Hematopoietic multipotent progenitor cell treated with erythropoietin and hydrocortisone succinate and interleukin-3 and kit ligand, for 6 days (in vitro differentiated cells): ENCODE measurements at places on chromosomes 2 and 18.

- no peak for DNase-seq
Measured at GRCh38 chr18:2326999-2327398, 244.3 kb downstream of the METTL4 start.

DNA sequence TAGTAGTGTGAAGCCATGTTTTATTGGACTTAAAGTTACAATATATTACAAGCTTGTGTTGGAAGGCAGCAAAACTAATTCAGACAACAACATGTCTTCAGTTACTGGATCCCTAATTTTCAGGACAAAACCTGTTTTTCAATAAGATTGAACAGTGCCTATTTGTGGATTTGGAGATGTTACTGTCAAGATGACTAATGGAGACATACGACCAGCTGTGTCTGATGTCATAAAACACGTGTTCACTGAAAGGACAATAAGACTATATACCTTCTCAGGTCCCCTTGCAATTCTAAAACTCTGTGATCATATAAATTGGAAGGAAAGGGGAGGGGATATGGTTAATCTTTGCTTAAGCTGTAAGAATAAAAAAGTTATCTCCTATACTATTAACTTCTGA is 21.7 kb downstream of the METTL21A start:
- DNase-seq = no peak

DNA sequence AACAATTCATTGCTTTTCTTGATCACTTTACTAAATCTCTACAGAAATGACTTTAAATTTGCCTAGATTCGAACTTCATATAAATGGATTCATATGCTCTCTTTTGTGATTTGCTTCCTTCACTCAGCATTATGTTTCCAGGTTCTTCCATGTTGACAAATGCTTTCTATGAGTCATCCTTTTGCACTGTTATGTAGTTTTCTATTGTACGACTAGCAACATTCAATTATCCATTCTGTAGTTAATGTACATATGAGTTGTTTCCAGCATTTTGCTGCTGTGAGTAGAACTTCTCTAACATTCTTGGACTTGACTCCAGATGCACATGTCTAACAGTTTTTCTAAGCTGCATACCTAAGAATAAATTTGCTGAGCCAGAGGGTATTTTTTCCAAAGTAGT is 66.5 kb upstream of the NEUROD1 start:
- DNase-seq = no peak

- no peak for DNase-seq
Measured at GRCh38 chr18:23596183-23596582, 9.9 kb upstream of the NPC1 start.

GRCh38 chr2:172552547-172553291 is 3.2 kb upstream of the PDK1 start:
- peak; percentile 91 for DNase-seq

GRCh38 chr2:120223034-120223912 is at the start of gene TMEM185B:
TMEM185B (minus strand) TSS chr2:120223400; CDS start chr2:120222976, 424 bp downstream.
- DNase-seq = peak; percentile 83

GRCh38 chr18:49052891-49053644 is 102.3 kb upstream of the SMAD7 start:
- DNase-seq = peak; percentile 87

GRCh38 chr2:150133623-150134022 is 353.8 kb downstream of the RND3 start:
- no peak for DNase-seq

DNA sequence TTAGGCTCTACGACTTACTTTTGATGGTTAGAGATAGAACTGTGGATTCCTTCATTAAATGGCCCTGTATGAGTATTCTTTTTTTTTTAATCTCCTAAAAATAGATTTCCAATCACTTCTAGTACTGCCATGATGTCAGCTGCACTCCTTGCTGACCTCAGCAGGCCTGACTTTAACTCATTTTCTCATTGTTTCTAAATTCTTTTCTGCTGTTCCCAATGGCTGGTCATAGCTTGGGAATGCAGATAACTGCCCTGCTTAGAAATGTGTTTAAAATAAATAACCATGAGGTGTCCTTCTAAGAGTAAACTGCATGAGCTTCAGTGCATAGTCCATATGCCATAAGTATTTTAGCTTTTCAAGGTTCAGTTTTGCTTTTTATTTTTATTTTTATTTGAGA is 15.7 kb downstream of the CCDC85A start:
- DNase-seq = no peak

DNA sequence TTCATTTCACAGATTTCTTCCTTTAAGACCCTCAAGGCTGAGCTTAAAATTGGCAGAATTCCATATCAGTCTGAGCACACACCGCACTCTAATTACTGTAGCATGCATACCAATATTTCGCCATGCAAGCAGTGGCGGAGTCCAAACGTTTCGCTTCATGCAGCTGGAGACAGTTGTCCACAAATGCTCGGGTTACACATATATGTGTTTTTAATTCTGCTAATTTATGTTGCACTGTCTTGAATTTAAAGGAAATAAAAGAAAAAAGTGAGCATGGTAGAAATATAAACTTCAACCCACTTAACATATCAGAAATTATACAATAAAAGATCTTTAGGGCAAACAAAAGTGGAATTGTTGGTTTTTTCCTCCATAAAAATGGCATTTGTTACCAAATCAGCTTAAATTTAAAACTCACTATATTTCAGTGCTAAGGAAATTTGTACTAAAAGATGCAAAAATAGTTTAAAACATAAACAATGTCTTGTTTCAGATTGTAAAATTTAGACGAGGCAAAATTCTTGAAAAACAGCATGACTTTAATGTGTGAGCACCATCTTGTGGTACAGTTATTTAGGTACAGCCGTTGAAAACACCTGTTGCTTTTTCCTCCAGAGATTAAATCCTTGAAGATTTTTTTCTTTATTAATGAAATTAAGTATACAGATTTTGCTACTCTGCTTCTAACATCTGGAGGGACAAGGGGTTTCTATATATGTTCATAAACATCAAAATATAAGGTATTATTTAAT is 24.1 kb upstream of the KANSL1L start:
- peak; percentile 81 for DNase-seq

GRCh38 chr2:9758741-9759140 is 84.5 kb upstream of the TAF1B start:
- no peak for DNase-seq

GRCh38 chr2:158966312-158966711 is 2.1 kb upstream of the TANC1 start:
- no peak for DNase-seq

DNA sequence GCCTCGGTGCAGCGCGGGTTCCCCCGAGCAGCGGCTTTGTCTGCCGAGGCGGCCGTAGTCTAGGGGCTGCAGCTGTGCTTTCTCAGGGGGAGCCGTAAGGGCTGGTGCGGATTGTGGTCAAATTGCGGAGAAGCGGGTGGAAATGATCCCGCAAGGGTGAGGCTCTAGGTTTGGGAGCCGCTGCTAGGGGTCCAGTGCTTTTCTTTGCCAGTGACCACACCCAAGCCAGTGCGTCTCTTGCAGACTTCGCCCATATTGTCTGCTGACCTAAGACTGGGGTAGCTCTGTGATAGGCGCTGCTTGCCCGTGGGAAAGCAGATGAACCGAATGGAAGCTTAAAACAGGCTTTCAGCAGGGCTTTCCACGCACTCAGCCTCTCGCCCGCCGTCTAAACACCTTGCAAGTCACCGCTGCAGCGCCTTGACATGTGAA is 2.1 kb downstream of the DPYSL5 start:
- no peak for DNase-seq

DNA sequence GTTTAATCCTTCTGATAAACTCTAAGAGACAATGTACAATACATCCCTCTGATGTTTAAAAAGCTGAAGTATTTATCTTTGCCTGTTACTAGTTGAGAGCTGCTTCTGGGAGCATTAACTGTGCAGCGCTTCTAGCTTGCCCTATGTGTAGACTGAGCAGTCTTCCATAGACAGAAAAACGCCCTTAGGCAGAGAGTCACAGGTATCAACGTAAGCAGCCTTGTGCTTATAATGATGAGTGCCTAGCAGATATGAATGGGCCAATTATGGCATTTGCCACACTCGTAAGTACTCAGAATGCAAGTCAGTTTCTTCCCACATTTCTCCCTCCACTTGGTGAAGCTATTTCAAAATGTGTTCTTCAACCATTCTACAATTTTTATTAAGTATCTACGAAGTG is 731.1 kb upstream of the SLC8A1 start:
- DNase-seq = no peak

- no peak for DNase-seq
Measured at GRCh38 chr2:169073211-169073962, 4.0 kb downstream of the DHRS9 start.

DNA sequence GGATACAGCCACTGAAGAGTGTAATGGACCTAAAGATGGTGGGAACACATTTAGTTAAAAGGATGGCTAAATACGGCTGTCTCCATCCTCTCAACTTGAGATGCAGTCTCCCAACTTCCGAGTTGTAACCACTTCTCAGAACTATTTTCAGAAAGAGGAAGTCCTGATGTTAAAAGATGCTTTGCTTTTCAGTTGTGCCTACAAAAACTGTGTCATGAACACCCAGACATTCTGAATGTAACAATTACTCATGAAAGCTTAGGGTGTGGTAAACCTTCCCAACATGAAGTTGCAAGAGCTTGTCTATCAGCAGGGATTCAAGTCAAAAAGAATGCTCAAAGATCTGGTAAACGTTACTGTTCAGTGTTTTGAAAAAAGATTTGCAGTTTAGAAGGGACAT is 147.9 kb downstream of the DOCK10 start:
- DNase-seq = peak; percentile 63

- no peak for DNase-seq
Measured at GRCh38 chr2:240921995-240922244, 15.8 kb downstream of the CROCC2 start.

GRCh38 chr2:239826786-239827522 is 198.2 kb downstream of the NDUFA10 start:
- no peak for DNase-seq

- DNase-seq = peak; percentile 56
Measured at GRCh38 chr2:234951664-234952269, at the start of gene SH3BP4. SH3BP4 (plus strand) TSS chr2:234952017; CDS start chr2:235035003, 82,986 bp downstream.

- no peak for DNase-seq
Measured at GRCh38 chr2:10934308-10934978, 22.7 kb downstream of the KCNF1 start.

DNA sequence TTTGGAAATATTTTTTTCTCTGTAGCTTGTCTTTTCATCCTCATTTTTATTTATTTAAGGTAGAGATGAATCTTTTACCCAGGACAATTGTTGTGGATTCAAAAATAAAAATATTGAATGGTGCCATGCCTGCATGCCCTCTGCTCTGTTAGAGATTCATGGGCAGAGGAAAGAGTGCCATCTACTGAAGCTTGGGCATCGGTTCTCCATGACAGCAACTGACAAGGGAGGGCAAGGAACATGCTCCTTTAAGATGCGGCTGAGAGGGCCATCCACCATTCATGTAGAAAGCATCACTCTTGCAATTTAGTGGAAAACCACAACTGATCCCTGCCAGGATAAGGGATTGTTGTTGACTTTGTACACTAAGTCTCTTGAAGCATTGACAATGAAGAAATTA is 79.9 kb downstream of the PARD3B start:
- DNase-seq = peak; percentile 5

GRCh38 chr2:95234816-95235215 is 27.5 kb downstream of the ZNF892 start:
- DNase-seq = no peak

- DNase-seq = peak; percentile 18
Measured at GRCh38 chr18:417495-417894, 83.0 kb downstream of the COLEC12 start.

- no peak for DNase-seq
Measured at GRCh38 chr2:128308284-128308731, 10.4 kb downstream of the HS6ST1 start.

GRCh38 chr2:133374781-133375180 is 193.5 kb downstream of the NCKAP5 start:
- DNase-seq = no peak

GRCh38 chr2:4047961-4048891 is 344.9 kb downstream of the DCDC2C start:
- DNase-seq = peak; percentile 0

DNA sequence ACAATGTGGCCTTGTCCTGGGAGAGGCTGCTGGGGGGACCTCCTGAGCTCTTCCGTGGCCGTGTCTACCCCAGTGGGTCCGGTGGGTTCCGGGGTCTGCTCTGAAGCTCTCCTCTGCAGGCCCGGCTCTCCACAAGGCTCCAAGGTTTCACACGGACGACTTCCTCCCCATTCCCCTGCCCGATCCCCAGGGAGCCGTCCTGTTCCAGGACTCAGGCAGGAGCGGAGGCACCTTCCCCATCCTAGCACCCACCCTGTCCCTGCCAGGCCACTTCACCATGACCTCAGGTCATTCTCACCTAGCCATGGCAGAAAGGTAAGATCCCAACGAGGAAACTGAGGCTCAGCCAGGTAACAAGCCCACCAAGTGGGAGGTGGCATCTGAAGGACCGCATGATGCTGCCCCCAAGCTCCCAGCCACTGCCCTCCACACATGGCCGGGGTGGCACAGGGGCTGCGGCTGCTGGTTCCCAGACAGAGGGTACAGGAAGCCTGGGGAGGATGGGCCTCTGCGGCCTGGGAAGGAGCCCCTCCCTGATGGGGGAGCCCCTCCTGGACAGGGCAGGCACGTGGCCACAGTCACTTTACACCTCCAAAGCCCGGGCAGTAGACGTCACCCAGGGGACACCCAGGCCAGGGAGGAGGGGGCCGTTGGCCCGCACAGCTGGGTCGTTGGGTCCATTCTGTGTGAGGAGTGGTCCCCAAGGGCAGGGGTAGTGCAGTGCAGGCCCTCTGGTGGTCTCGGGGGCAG is 274.0 kb downstream of the NDUFA10 start:
- DNase-seq = no peak

GRCh38 chr2:155902635-155903034 is 429.9 kb downstream of the NR4A2 start:
- DNase-seq = no peak

GRCh38 chr2:88669482-88670214 is 21.8 kb upstream of the RPIA start:
- peak; percentile 70 for DNase-seq

DNA sequence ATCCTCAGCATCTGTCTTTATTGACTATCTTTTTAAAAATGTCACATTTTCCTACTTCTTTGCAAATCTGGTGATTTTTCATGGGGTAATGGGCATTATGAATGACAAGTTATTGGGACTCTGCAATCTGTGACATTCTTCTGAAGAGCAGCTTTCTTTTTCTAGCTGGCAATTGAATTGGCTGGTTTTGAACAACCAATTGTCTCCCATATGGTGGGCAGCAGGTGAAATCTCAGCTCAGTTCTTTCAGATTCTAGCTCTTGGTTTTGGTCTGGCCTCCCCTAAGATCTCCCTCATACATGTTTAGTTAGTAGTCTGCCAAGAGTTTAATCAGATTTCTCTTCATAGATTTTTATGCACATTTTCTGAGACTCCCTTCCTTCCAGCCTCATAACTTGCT is 107.9 kb upstream of the EPB41L3 start:
- no peak for DNase-seq

DNA sequence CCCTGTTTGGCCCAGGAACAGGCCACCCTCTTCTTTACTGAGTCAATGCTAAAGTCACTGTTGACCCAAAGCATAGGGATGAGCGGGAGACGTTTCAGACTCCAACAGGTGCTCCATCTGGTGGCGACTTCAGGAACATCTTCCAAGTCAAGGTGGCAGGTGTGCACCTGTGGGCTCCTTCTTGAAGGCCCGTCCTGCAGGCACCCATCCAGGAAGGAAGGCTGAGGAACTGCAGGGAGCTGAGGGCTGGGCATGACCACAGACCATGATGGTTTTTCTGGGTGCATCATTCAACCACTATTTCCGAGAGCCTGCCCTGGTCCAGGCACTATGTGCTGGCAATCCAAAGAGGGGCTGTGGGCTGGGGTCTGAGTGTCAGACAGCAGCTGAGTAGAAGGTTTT is 142.8 kb downstream of the NDUFA10 start:
- DNase-seq = peak; percentile 60
